ENCODE measurements at places on chromosomes 13 and 19. TPM values are rescaled to one million over a fixed set of nuclear protein-coding genes. Genes with fewer than 3 reads are reported as not detected.

GRCh38 chr19:17414097-17414496 lies 5.8 kb upstream of the MVB12A start:
- no peak for DNase-seq

DNA sequence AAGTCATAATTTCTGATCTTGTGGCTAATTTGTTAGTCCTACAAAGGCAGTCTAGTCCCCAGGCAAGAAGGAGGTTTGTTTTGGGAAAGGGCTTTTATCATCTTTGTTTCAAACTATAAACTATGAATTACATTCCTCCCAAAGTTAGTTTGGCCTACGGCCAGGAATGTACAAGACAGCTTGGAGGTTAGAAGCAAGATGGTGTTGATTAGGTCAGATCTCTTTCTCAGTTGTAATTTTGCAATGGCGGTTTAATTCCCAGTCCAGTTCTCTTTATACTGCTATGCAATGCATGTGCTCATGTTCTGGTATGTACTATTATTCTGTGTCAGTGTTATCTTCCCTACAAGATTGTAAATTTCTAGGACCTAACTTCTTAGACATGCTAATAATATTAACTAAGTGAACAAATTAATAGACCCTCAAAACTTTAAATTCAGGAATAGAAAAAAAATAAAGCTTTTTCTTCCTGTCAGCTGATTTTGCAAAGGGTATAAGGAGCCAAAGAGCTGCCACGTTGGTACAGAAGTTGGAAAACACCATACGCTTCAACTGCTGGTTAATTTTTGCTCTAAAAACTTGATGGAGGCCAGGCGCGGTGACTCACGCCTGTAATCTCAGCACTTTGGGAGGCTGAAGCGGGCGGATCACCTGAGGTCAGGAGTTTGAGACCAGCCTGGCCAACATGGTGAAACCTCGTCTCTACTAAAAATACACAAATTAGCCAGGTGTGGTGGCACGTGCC lies 1.3 kb upstream of the DNAJC15 start:
- no peak for DNase-seq

GRCh38 chr19:58558066-58558622 lies at the start of gene UBE2M:
Gene UBE2M, minus strand, starts transcription at chr19:58558611. Its CDS starts 230 bp downstream, at chr19:58558381.
- peak; percentile 82 for DNase-seq

GRCh38 chr19:33819880-33820781 lies 23.5 kb downstream of the KCTD15 start:
- peak; percentile 88 for DNase-seq

DNA sequence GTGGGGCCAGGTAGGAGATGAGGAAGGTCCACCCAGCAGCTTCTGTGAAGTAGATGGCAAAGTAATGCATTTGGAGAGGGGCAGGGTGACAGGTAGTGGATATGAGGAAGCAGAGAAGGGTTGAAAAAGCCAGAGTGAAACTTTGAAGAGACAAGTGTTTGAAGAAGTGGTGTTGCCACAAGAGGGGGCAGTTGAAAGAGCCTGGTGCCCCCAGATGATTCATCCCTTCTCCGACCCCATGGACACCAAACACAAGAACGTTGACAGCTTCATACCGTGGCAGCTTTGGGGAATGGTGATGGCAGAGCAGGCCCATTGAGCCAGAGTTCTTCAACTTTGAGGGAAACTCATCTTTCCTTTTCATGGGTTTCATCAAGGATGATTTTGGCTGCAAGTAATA lies 19.9 kb downstream of the IFNL3 start:
- DNase-seq, result no peak

DNA sequence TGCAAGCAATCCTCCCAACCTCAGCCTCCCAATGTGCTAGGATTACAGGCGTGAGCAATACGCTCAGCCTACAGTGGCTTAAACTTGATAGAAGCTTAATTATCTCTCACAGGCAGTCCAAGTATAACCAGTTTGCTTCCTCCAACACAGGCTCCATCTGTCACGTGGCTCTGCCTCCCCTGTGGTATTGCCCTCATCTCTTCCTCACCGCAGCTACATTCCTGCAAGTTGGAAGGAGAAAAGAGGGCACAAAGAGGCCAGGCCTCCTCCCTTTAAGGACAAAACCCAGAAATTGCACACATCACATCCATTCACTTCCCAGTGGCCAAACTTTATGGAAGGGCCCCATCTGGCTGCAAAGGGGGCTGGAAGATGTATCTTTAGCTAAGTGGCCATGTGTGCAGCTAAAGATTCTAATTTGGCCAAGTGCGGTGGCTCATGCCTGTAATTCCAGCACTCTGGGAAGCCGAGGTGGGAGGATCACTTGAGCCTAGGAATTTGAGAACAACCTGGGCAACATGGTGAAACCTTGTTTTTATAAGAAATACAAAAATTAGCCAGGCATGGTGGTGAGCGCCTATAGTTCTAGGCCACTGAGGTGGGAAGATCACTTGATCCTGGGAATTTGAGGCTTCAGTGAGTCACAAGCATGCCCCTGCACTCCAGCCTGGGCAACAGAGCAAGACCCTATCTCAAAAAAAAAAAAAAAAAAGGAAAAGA lies 3.1 kb upstream of the SDHAF1 start:
- no peak for DNase-seq

DNA sequence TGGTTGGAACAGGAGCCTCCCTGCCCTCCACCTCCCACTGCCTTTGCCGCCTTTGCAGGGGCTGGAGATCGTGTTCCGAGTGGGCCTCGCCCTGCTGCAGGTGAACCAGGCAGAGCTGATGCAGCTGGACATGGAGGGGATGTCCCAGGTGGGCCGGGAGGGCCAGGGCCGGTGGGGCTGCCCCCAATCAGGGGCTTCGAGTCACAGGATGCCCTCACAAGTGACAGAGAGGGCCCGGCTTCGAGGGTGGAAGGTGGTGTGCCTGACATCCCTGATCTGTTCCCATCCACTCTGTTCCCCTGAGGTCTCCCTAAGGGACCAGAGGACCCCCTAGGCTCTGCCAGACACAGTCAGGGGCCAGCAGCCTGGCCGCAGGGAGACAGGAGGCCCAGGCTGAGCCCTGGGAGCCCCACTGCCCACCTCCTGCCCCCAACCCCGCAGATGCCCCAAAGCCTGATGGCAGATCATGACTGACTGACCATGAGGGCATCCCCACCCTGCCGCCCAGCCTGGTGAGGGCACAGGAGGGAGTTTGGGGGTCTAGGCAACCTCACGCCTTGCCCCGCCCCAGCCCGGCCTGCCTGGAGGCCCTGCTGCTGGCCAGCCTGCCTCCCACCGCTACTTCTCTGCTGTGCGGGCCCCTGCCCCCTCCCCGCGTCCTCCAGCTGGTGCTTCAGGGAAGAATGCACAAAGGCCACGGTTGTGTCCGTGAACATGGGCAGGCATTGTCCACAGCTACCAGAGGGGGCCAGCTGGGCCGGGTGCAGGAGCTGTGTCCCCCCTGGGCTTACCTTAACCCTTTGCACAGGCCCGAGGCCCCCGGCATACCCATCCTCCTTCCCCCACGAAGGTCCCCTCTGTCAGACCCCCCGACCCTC lies 21.8 kb downstream of the EVI5L start:
- DNase-seq, result no peak

- no peak for DNase-seq
Observed at GRCh38 chr13:73608157-73608516, 526.1 kb downstream of the KLF12 start.

GRCh38 chr13:110477706-110478245 lies 83.7 kb downstream of the RAB20 start:
- DNase-seq, result no peak

DNA sequence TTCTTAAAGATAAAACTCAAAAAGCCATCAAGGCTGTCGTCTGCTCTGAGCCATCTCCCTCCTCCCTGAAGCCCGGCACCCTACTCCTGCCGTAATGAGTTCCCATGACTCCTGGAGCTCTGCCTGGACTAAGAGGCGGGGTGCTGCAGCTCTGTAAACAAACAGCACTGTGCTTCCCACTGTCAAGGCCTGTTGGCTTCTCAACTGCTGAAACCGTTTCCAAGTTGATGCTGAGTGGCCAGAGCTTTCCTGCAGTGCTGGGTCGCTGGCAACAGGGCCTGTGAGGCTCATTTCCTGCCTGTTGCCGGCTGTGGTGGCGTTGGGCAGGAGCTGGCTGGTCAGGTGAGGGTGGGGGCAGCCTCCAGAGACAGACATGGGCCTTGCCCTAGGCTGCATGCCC lies 26.7 kb upstream of the ISYNA1 start:
- peak; percentile 98 for DNase-seq

DNA sequence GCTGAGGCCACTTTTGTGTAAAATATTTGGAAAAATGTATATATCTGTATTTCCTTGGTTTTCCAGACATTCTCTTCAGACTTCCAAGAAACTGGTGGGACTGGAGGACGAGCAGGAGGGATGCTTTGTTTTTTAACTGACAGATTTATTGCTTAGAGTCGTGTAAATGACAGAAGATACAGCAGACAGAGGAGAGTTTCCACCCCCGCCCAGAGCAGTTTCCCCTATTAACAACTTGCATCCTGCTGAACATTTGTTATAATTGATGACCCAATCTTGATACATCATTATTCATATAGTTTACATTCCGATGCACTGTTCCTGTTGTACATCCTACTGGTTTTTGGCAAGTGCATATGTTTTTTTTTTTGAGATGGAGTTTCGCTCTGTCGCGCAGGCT lies 7.1 kb upstream of the DOCK6 start:
- no peak for DNase-seq

GRCh38 chr19:49514151-49514550 lies 1.7 kb downstream of the FCGRT start:
- no peak for DNase-seq

DNA sequence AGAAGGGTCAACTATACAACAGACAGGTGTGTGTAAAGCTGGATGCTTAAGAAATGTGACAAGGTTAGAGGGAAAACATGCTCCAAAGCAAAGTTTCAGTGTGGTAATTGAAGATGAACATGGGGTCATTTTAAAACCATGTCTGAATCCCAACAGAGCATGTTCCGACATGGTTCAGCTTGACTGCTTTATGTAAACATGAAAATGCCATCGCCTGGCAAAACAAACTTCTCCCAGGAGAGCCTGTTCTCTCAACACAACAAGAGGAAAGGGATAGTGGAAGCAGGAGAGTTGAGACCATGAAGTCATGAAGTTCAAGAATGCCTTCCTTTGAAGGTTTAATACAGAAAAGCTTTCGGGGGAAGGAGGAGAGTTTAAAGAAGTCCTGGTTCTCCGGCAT lies 85.8 kb downstream of the EPSTI1 start:
- DNase-seq, result no peak

- DNase-seq, result no peak
Observed at GRCh38 chr19:8358948-8359347, 5.0 kb upstream of the ANGPTL4 start.

GRCh38 chr13:49265822-49266221 lies 18.1 kb downstream of the CDADC1 start:
- DNase-seq, result no peak

- DNase-seq, result no peak
Observed at GRCh38 chr19:50649433-50650391, at the start of gene C19orf81. Gene C19orf81, plus strand, starts transcription at chr19:50649445. Its CDS starts 0 bp downstream, at chr19:50649445.

DNA sequence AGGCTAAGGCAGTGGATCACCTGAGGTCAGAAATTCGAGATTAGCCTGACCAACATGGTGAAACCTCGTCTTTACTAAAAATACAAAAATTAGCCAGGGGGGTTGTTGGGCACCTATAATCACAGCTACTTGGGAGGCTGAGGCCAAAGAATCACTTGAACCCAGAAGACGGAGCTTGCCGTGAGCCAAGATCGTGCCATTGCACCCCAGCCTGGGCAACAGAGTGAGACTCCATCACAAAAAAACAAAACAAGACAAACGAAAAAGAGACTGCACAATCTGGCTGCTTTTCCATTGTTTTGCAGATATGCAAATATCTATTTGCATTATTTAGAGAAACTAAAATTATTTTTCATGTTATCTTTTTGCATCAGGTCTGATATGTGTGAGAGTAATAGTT lies 83.6 kb downstream of the ZNF486 start:
- no peak for DNase-seq

DNA sequence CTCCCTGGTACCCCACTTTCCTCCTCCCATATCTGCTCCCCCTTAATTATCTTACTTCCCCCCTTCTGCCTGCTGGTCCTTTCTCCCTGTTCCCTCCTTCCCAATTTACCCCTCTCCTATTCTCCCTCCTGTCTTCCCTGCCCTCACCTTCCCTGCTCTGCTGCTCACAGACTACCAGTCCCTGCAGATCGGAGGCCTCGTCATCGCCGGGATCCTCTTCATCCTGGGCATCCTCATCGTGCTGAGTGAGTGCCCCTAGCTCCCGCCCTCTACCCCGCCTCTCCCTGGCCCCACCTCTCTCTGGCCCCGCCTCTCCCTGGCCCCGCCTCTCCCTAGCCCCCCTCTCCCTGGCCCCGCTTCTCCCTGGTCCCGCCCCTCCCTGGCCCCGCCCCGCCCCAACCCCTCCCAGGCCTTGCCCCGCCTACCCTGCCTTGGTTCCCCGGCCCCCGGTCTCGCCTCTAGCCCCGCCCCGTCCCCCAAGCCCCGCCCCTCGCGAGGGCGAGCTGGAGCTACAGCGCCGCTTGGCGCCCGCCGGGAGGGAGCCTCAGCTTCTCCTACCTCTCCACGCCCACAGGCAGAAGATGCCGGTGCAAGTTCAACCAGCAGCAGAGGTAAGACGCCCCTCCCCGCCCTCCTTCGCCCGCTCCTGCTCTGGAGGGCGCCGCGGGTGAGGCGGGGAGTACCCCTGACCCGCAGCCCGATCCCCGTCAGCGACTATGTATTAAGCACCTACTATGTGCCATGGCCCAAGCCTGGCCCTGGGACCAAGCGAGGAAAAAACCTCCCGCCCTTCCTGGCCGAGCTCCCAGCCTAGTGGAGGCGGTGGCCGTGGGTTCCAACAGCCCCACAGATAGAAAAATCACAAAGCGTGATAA lies 1.9 kb upstream of the FXYD7 start:
- peak; percentile 96 for DNase-seq

- no peak for DNase-seq
Observed at GRCh38 chr13:43391036-43391435, 367.6 kb downstream of the DNAJC15 start.

Gene CCDC9
- total RNA-seq, result 25.8 TPM

Gene ZNF433
- total RNA-seq, result 2.9 TPM

Gene TPTE2
- not detected for total RNA-seq

Gene SMIM44
- not detected for total RNA-seq

Gene ZNF534
- 0.49 TPM for total RNA-seq

Gene SLC17A7
- total RNA-seq, result 1.4 TPM

Measured in sigmoid colon (tissue), 7 donors.